ENCODE measurements at places on chromosomes 4 and X. TPM values are rescaled to one million over a fixed set of nuclear protein-coding genes. Genes with fewer than 3 reads are reported as not detected.
A peak's percentile ranks its signal among the peaks of the same experiment; 100 is the strongest.

Gene CYLC1
- total RNA-seq, result not detected

Gene YIPF7
- total RNA-seq, result not detected

Gene TMEM35A
- total RNA-seq, result not detected

Gene STATH
- not detected for total RNA-seq

Gene TCEAL9
- 20.9 TPM for total RNA-seq

Gene CT47A7
- not detected for total RNA-seq

GRCh38 chrX:132590350-132591026, 101.7 kb upstream of the MBNL3 start:
- no peaks in the 10 kb centered on the region for H3K4me1 ChIP-seq
- no peaks in the 10 kb centered on the region for H3K36me3 ChIP-seq
- DNase-seq, result no peak
- no peak overlapping the region for H3K4me3 ChIP-seq
- no peak overlapping the region for H3K27ac ChIP-seq

DNA sequence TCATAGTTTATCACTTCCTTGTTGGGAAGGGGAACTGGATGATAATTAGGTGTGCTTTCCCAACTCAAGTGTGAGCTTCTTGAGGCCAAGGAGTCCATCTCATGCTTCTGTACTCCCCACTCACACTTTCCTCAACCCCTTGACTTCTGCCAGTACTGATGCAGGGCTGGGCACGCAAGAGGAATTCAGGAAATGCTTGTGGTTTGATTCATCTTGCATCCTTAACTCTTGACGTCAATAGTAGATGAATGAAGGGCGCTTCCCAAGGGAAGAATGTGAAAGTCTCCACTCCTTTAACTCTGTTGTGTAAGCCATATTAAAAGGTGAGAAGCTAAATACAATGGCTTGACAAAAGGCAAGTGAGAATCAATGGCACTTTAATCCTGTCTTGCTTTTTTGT, 101.8 kb downstream of the AGTR2 start:
- H3K27ac ChIP-seq, result no peak overlapping the region
- no peaks in the 10 kb centered on the region for H3K4me1 ChIP-seq
- DNase-seq, result no peak
- H3K36me3 ChIP-seq, result no peaks in the 10 kb centered on the region
- no peaks in the 10 kb centered on the region for H3K27me3 ChIP-seq
- H3K4me3 ChIP-seq, result no peak overlapping the region

DNA sequence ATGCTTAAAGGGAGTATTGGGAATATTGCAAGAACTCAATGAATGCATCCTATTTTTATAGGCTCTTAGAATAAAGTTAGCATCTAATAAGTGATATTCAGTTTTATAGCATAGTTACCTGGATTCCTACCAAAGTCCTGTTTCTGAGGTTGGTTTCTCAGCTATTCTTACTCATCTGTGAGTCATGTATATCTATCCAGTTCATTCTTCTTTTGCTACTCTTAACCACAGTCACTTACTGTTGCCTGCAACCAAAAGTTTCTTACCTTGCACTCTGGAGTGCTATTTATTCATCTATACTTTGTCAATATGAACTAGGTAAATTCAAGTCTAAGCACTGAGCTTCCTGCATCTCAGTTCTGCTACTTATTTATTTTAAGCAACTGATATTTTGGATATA, 322.5 kb downstream of the HS3ST1 start:
- H3K4me1 ChIP-seq, result no peaks in the 10 kb centered on the region
- H3K27me3 ChIP-seq, result no peaks in the 10 kb centered on the region
- DNase-seq, result no peak

DNA sequence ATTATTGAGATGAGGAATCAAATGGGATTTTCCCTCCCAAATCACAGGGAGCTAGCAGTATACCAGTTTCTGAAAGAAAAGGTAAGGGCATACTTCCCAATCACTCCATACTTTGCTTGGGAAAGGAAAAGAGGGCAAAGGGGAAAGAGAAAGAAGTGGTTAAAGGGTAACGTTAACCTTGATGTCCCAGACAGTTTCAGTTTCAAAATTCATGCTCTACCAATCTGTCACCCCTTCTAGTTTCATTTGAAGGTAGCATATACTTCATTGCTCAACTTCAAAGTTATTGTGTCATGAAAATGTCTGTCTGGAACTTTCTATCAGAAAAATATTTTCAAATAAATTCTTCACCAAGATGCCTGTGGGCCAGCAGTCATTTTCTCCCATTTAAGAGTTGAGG, 16.0 kb downstream of the TNMD start:
- H3K4me1 ChIP-seq, result no peaks in the 10 kb centered on the region
- H3K4me3 ChIP-seq, result no peak overlapping the region
- DNase-seq, result no peak
- H3K27ac ChIP-seq, result no peak overlapping the region

- no peak overlapping the region for H3K27ac ChIP-seq
- H3K36me3 ChIP-seq, result no peaks in the 10 kb centered on the region
- H3K4me3 ChIP-seq, result no peak overlapping the region
- H3K27me3 ChIP-seq, result no peaks in the 10 kb centered on the region
- DNase-seq, result no peak
- no peaks in the 10 kb centered on the region for H3K4me1 ChIP-seq
These were observed 2.7 kb upstream of the XKRX start for GRCh38 chrX:100931218-100931924.

DNA sequence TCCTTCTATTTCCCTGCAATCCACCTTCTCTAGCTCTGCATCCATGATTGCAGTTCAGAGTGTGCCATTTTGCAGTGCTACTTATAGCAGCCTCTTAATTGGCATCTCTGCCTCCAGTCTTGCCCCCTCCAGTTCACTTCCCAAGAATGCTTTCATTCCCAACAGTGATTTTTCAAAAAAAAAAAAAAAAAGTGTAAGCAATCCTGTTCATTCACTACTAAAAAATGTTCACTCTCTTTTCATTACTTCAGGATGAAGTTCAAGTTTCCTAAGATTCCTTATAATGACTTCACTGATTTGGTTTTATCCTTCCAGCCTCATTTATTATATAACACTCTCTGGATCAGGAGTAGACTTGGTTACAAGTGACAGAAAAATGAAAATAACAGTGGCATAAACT, 124.7 kb upstream of the LNX1 start:
- H3K36me3 ChIP-seq, result no peaks in the 10 kb centered on the region
- H3K27me3 ChIP-seq, result no peaks in the 10 kb centered on the region
- peak overlapping the region; percentile 63 for H3K27ac ChIP-seq
- no peak for DNase-seq

- DNase-seq, result no peak
- H3K4me3 ChIP-seq, result no peak overlapping the region
- no peak overlapping the region for H3K27ac ChIP-seq
- H3K4me1 ChIP-seq, result no peaks in the 10 kb centered on the region
These were observed 196.4 kb downstream of the LRBA start for GRCh38 chr4:150818661-150819060.

DNA sequence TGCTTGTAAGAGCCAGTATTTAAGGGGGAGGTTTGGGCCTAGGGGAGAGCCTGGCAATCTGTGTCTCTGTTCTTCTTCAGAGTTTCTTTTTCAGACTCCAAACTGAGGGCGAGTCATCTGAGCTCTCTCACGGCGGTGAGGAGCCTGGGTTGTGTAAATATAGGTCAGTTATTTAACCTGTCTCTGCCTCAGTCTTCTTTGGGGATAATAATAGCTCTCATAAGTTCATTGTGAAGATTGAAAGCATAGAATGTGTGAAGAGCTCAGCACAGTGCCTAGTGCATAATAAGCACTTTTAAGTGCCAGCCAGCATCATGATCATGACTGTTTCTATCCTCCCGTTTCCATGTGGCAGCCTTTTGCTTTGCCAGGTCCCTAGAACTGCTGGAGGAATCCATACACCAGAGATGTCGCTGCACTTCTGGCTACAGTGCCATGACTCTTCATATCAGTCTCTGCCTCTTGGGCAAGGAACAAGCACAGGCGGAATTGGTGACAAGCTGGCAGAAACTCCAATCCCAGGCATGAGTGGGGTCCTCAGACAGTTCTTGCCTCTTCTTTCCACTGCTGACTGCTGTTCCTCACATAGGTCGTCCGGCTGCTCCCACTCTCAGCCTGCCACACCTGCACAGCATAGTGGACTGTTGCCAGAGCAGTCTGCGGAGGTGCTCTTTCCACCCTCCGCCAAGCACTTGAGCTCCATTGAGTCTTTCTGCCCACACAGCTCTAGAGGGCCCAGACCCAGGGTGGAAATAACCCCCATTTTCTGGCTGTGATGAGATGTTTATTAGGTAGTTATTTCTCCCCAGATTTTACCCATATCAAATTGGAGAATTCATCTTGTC, 103.7 kb upstream of the MAML3 start:
- H3K27me3 ChIP-seq, result no peaks in the 10 kb centered on the region
- DNase-seq, result no peak
- H3K4me3 ChIP-seq, result no peak overlapping the region
- H3K27ac ChIP-seq, result no peak overlapping the region
- H3K36me3 ChIP-seq, result no peaks in the 10 kb centered on the region

DNA sequence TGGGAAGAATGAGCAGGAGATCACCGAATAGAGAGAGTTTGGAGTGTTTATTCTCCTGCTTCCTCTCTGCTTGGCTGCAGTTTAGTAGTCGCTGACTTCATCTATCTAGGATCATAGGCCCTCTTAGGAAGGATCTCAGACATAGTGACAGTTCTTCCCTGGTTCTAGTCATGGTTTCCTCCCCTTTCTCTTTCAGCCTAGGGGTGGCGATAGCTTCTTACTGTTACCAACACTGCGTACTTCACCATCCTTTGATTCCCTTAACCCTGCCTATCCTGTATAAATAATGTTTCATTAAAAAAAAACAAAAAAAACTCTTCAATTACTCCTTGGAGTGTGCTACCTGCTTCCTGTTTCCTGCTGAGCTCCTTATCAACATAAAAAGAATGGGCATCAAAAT, 103.8 kb downstream of the DDX53 start:
- no peaks in the 10 kb centered on the region for H3K27me3 ChIP-seq
- no peaks in the 10 kb centered on the region for H3K4me1 ChIP-seq
- no peak overlapping the region for H3K4me3 ChIP-seq

- peaks cover 14% of the 10 kb centered on the region for H3K36me3 ChIP-seq
- H3K27ac ChIP-seq, result no peak overlapping the region
- no peak overlapping the region for H3K4me3 ChIP-seq
- H3K27me3 ChIP-seq, result no peaks in the 10 kb centered on the region
- no peaks in the 10 kb centered on the region for H3K4me1 ChIP-seq
- no peak for DNase-seq
These were observed 82.4 kb upstream of the PACRGL start for GRCh38 chr4:20617678-20618396.

DNA sequence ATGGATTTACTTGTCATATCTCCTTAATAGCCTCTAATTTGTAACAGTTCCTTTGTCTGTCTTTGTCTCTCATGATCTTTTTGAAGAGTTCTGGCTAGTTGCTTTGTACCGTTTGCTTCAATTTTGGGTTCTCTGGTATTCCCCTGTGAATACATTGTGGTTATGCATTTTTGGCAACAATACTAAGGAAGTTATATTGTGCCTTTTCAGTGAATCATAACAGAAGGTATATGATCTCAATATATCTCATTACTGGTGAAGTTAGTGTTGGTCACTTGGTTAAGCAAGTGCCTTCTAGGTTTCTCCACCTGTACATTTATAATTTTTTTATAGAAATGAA, 48.6 kb downstream of the DCLK2 start:
- H3K36me3 ChIP-seq, result no peaks in the 10 kb centered on the region
- H3K27me3 ChIP-seq, result no peaks in the 10 kb centered on the region
- no peak overlapping the region for H3K27ac ChIP-seq
- no peak for DNase-seq
- peaks cover 18% of the 10 kb centered on the region for H3K4me1 ChIP-seq

DNA sequence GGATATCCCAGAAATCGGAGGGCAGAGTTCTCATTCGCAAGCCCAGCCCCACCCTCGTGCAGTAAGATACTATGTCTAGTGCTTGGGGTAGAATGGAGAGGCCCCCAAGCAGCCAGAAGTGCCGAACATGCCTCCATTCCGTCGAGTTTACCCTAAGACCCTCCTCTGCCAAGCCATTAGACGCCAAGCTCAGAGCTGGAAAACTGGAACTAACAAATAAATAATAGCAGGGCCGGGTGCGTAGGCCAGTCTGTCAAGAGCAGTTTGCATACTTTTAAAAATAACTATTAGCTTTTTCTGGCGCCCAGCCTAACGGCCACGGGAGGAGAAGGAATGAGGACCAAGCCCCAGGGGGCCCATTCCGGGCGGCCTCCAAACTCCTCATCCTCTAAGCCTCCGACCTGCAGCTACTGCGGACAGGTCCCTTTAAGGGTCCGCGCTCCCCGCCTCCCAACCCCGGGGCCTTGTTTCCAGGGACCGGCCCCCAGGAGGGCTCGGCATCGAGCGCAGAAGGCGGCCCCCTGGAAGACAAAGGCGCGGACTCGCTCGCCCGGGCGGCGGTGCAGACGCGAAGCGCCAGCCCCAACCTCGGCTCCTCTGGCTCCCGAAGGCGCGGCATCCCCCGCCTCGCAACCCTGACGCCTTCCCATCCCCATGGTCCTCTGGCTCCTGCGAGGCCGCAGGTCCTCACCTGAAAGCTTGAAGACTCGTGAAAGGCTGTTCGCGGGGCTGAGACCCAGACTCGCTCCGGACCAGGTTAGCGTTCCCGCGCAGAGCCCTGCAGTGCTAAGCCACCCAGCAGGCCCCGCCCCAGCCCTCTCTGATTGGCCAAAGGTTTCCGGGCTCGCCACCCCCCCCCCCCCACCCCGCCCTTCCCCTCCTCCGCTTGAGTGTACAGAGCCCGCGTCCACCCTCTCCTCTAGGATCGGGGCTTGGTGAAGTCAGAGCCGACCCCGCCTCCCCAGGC, at the start of gene TMSB15A:
Gene TMSB15A, minus strand, starts transcription at position 765 of the 967 bp plus-strand sequence.
- no peaks in the 10 kb centered on the region for H3K4me1 ChIP-seq
- H3K27me3 ChIP-seq, result no peaks in the 10 kb centered on the region
- DNase-seq, result no peak

GRCh38 chr4:2257361-2258081, 4.4 kb downstream of the MXD4 start:
- peak; percentile 63 for DNase-seq
- H3K4me1 ChIP-seq, result peaks cover 68% of the 10 kb centered on the region
- peak overlapping the region; percentile 98 for H3K4me3 ChIP-seq
- H3K36me3 ChIP-seq, result peaks cover 6% of the 10 kb centered on the region

GRCh38 chrX:44003975-44004374, 30.8 kb upstream of the NDP start:
- DNase-seq, result no peak
- H3K27ac ChIP-seq, result no peak overlapping the region
- H3K4me3 ChIP-seq, result no peak overlapping the region

DNA sequence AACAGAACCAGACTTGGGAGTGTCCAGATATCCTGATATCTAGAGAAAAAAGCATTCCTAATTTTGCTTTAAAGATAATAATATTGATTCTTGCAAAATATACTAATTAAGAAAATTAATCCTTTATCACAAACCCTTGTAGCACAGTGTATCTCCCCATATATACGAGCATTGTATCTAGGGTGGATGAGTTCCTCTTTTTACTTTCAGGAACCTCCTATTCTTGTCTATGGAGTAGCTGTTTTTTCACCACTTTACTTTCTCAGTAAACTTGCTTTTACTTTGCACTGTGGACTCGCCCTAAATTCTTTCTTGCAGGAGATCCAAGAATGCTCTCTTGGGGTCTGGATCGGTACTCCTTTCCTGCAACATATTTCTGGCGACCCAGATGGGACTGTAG, 103.9 kb downstream of the GLUD2 start:
- H3K4me1 ChIP-seq, result no peaks in the 10 kb centered on the region
- no peaks in the 10 kb centered on the region for H3K36me3 ChIP-seq
- no peaks in the 10 kb centered on the region for H3K27me3 ChIP-seq
- DNase-seq, result no peak
- no peak overlapping the region for H3K4me3 ChIP-seq
- no peak overlapping the region for H3K27ac ChIP-seq

Measured in ascending aorta (tissue), 2 donors.